Stimulated activated CD4-positive, alpha-beta T cell treated with anti-CD3 and anti-CD28 coated beads, Interleukin-12 subunit alpha, Interleukin-12 subunit beta, amount 100 ng/mL, for 48 hours (primary cell): ENCODE measurements at places on chromosomes 11 and 22.

DNA sequence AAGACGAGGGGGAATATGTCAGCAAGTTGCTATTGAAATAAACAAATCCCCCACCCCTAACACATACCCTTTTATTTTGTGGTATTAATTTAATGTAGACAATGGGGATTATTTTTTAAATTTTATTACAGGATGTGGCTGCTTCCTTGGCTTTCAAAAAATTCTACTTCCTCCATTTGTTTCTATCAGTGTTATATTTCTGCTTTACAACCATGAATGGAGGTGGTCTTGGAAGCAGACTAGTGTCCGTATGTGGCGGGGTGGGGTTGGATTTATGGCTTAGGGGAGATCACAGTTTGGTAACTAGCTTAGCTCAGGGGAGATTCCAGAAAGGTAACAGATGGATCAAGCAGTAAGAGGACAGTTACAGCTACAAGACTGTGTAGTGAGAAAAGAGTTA is 39.3 kb upstream of the PICALM start:
- no peak for DNase-seq

- no peak for DNase-seq
These were observed 3.5 kb upstream of the ASRGL1 start for GRCh38 chr11:62333768-62334167.

GRCh38 chr22:26907366-26907765 is 250.0 kb downstream of the MIAT start:
- DNase-seq, result no peak

GRCh38 chr11:1194977-1195681 is 27.7 kb upstream of the MUC5B start:
- no peak for DNase-seq

DNA sequence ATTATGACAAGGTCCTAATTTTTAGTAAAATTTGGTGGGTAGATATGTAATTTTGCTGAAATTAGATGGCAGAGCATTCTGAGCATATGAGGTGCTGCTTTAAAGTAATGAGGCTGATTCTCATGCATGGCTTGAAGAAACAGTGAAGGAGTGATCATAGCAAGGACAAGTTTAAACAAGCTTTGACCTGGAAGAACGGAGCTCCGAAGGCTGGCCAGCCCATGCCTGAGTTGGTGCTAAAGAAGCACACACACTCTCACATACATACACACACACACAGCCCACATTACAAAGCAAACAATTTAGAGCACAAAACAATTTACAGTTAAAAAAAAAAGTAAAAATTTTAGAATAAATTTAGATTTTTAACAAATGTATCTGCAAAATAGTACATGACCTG is 150.7 kb downstream of the DCDC1 start:
- DNase-seq, result no peak

DNA sequence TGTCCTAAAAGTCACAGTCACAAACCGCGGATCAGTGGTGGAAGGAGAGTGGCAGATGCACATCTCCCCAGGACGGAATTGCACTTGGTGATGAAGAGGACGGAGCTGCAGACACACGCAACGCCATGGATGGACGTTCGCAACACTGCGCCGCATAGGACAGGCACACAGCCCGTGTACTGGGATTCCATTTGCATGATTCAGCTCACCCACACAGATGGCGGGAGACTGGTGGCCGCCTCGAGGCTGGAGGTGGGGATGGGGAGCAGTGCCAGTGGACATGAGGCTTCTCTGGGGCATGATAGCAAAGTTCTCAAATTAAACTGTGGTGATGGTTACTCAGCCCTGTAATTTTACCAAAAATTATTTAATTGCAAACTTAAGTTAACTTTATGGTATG is 37.4 kb downstream of the DUSP8 start:
- no peak for DNase-seq

DNA sequence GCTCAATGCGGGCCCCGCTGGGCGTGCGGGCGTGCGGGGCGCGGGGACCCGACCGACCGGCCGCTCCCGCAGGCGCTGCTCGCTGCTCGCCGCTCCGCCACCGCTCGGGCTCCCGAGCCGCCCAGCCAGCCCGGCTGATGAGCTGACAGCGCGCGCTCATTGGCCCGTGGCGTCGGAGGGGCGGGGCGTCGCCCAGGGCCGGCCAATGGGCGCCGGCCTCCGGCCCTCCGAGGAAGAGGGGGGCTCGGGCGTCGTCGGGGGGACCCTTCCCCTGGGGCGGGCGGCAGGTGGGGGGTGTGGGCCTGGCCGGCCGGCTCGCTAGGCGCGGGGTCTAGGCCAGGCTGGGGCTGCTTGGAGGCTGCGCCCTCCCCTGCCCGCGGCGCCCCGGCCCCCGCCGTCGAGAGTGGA is at the start of gene SCUBE1:
Gene SCUBE1, minus strand, starts transcription at position 111 of the 408 bp plus-strand sequence. CDS start 111 bp downstream, outside the sequence.
- peak; percentile 24 for DNase-seq

DNA sequence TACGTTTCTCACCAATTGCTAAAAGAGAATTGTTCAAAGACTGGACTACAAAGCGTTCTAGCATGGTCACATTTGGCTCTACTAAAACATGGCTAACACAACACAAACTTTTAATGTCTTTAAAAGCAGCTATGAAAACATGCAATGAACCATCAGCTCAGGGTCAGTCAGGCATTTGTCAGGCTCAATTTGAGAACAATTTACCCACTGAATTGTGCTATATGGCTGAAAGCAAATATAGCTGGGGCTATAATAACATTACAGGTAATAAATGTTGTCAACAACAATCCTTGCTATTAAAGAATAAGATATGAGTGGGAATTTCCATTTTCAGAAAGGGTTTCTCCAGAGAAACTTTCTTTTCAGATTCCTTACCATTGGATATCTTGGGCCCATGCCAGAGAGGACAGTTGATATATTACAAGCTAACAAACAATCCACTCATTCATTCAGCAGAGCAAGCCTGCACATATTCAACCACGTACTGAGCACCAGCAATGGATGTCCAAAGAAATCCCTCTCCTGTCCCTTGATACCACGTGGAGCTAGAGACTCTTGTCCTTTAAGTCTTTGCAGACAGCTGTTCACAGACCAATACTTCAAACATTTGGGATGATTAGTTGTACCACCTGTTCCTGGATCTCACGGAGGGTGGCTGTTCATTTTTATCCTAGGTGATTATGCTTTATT is 82.5 kb upstream of the DDI1 start:
- DNase-seq, result no peak

DNA sequence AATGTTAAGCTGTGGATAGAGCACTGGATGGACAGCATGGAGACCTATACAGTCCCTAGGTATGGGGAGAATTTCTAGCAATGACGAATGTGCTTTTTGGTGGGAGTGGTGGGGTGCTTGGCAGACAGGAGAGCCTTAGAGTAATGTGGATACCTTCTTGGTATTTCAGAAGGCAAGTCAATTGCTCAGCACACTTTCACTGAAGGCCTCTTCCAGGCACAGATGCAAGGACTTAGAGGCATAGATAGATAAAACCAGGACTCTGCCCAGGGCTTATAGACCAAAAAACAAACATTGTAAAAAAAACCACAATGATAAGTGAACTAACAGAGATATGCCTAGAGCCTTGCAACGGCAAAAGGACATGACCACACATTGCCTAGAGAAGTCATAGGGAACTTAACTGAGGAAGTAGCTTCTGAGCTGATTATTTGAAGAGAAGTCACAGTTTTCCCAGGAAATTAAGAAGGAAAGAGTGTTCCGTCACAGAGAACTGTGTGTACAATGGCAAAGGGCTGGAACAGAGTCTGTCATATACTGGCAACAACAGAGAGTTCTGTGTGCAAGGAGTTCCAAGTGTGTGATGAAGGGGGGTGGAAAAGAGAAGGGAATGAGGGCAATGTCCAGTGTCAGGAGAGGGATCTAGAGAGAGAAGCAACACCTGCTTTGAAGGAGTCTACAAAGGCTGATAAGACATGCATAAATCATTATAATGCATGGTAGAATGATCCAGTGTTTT is 65.9 kb upstream of the PICALM start:
- DNase-seq, result no peak

- peak; percentile 55 for DNase-seq
These were observed 44.2 kb upstream of the TTLL12 start for GRCh38 chr22:43230971-43231723.

DNA sequence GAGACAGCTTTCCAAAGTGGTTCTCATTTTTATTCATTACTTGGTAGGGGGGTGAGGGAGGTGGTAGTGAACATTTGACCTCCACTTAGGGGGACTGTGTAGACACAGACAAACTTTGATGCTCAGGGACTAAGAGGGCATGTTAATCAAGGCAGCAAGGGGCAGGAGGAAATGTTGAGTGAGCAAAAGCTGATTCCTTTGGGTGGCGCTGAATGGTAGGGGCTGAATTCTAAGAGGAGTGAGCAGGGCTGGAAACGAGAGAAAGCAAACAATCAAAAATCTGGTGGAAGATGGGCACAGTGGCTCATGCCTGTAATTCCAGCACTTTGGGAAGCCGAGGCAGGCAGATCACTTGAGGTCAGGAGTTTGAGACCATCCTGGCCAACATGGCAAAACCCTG is 164.8 kb upstream of the BDNF start:
- DNase-seq, result no peak

DNA sequence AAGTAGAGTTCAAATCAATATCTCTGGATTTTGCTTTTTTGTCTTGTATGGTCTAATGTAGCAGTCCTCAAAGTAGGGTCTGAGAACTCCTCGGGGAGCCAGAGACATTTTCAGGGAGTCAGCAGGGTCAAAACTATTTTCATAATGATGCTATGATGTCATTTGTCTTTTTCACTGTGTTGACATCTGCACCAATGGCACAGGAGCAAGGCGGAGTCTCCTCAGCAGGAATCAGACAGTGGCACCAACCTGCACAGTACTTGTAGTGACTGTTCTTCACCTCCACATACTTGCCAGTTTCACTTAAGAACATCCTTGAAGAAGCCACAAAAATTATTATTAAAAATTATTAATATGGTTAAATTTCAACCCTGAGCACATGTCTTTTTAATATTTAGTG is 14.9 kb upstream of the FXYD6 start:
- no peak for DNase-seq

- no peak for DNase-seq
These were observed 5.2 kb upstream of the LGR4 start for GRCh38 chr11:27477831-27478230.
